Fibroblast of mammary gland (primary cell): ENCODE measurements at places on chromosomes 16 and 17.

- DNase-seq = no peak
These were observed 533 bp downstream of the SLC6A4 start for GRCh38 chr17:30234964-30235363.

DNA sequence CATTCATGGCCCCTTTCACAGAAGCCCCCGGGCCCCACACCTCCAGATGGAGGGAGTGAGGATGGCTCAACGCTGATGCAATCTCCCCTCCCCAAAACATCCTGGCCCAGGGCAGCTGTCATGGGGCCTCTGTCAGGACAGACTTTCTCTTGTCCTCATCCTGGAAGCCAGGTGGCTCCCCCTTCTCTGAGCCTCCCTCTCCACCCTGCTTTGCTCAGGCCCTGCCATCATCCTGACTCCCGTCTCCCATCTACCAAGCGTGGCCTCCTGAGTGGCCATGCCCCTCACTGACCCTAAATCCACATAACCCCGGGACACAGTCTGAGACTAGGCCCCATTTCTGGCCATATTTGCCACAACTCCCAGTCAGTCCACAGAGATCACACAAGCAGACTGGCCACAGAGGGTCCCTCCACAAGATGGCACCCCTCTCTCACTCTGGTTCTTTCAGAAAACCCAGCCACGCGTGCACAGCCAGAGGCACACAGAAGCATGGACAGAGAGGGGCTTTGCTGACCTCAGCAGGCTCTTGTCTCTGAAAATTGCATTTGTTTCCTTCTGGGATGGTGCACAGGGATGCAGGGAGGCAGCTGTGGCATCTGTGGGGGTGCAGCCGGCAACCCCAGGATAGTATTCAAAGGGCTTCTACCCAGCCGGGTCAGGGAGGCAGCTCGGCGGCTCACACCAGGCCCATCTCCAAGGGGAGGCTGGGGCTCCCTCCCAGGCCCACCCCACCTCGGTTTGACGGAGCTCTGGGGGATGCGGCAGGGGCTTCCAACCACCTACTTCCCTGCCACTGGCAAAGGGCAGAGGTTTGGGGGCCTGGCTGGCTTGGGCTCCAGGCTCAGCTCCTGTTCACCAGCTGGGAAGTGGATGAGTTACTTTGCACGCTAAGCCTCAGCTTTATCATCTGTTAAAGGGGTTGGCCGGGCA is 16.9 kb downstream of the DOC2B start:
- peak; percentile 25 for DNase-seq

DNA sequence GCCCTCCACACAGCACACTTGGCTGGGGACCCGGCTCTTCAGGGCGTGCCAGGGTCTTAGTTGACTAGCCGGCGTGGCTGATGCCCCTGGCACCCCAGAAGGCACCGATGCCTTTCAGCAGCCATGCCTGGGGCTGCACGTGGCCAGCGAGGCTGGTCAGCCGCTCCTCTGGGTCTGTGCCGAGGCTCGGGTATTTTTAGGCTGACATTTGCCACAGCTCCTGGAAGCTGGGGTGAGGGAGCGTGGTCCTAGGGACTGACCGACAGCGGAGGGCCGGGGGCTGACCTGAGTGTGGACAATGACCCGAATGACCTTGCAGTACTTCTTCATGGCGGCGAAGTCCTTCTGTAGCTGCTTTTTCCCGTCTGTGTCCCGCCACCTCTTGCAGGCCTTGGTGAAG is 3.9 kb downstream of the RPL3L start:
- DNase-seq = no peak

DNA sequence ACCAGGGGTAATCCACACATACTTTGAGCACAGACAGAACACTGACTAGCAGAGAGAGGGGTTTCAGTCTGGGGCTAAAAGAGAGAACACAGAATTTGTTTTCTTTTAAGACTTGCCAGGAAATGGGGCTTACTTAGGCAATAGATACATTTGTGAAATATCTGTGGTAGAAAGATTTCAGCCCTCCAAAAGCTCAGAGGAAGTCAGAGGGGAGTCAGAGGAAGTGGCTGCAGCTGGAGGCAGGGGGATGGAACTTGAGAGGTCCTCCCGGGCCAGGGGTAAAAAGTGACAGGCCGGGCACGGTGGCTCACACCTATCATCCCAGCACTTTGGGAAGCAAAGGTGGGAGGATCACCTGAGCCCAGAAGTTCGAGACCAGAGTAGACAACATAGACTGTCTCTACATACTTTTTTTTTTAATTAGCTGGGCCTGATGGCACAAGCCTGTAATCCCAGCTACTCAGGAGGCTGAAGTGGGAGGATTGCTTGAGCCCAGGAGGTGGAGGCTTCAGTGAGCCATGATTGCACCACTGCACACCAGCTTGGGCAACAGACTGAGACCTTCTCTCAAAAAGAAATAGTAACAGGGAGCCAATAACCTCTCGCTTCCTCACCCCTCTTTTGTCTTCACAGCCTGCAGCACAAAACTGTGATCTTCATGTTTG is 49.9 kb downstream of the NLRC5 start:
- DNase-seq = peak; percentile 75

GRCh38 chr17:63464691-63465236 is 12.1 kb upstream of the ACE start:
- no peak for DNase-seq

DNA sequence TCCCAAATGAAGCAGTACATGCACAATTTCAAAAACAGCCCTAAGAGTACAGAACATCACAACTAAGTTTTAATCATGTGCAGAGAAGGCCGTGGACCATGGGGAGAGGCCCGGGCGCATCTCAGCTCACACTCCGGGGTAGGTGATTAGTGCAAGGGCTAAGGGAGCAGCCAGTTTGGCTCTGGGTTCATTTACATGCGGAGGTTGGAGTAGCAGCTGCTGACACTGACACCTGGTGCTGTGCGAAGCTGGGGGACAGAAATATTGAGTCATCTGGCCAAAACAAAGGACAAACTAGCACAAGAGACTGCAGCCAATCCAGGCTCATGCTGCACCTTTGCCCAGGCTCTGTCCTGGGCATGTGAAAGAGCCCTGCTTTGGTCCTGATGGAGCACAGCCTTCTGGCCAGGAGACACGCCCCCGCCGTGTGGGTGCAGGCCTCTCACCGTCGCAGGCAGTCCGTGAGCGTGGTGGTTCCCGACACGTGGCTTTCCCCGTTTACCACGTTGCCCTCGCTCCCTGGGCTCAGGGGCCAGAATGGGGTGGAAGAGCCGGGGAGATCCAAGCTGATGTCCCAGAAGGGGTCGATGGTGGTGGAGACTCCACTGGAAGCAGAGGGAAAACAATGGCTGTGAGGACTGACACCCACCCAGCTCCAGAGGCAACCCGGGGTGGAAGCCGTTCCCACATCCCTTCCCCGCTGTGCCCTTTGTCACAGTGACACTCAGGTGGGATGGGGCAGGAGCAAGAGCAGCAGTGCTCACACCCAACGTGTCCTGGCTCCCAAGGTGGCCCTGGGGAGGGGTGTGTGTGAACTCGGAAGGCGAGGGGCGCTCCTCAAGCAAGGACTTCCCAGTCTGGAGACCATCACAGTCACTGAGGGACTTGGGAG is 31.9 kb downstream of the USP22 start:
- DNase-seq = no peak

- no peak for DNase-seq
These were observed 16.4 kb upstream of the FLCN start for GRCh38 chr17:17253406-17253805.
